ENCODE measurements at places on chromosomes 7 and 10.

DNA sequence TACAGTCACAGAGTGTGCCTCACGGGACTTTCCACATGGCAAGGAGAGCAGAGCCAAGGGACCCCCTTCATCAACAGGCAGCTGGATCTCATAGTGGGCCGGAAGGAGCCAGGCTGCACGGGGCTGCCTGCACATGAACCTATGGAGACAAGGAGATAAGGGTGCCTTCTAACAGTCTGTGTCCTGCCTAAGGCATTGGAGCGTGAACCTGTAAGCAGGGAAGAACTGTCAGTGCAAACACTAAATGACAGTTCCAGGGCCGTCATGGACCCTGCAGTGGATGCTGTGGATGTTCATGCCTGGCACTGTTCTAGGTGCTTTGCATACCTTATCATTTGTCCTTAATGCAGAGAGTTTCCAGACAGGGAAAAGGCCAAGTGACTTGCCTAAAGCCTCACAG lies 85.9 kb downstream of the WIPF3 start:
- peak; percentile 54 for DNase-seq

- no peak for DNase-seq
These were observed 243.5 kb upstream of the ZNF32 start for GRCh38 chr10:43892062-43892770.

DNA sequence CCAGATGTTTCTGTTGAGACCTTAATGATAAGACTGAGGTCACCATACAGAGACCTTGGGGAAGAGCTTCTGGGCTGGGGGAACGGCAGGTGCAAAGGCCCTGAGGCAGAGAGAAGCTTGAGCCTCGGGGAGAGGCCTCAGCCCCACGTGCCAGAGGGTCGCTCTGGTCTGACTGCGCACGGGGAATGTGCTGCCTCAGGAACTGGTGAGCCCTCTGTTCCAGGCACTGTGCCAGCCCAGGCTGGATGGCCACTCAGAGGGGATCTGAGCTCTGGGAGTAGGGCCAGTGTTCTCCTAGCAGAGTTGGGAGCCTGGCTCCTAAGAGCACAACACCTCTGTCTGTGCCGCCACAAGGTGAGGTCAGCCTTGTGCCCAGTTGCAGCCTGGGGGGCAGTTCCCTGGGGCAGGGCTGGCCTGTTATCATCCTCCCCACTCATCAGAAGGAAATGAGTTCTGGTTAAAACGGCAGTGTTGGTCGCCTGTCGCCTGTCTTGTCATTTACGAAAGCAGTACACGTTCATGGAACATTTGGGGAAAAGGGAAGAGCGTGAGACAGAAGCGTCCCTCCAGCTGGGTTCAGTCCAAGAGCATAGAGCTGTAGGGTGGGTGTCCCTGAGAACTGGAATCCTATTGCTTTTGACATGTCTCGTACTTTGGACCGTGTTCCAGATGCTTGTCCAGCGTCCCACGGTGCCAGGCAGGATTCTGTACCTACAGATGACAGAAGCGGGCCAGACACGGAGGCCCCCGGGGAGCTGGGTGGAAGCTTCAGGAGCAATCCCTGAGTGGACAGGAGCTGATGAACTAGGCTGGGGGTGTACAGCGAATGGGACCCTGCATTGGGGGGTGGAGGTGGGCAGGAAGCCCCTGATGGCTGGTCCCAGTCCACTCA lies 4.3 kb downstream of the TTYH3 start:
- no peak for DNase-seq

DNA sequence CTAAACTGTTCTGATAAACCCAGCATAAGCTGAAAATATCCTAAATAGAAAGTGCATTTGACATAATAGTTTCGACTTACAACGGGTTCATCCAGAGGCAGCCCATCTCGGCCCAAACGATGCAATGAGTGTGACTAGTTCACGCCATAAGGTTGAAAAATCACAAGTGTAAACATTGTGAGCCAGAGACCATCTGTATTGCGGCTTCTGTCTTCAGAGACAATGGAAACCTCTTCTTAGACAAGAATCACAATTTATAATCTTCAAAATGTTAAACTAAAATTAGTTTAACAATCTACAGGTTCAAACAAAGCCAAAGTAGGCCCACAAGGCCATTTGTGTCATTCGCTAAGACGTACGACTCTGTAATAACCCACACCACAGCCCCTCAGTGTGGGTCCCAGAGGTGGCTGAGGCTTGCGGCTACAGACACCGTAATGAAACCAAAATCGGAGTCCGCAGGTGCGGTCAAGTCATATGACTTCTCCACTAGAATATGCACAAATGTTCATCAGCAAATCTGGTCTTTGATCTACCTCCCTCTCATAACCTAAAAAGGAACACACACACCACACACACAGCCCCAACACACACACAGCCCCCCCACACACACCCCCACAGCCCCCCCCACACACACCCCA lies 81.8 kb downstream of the DIP2C start:
- DNase-seq = no peak

DNA sequence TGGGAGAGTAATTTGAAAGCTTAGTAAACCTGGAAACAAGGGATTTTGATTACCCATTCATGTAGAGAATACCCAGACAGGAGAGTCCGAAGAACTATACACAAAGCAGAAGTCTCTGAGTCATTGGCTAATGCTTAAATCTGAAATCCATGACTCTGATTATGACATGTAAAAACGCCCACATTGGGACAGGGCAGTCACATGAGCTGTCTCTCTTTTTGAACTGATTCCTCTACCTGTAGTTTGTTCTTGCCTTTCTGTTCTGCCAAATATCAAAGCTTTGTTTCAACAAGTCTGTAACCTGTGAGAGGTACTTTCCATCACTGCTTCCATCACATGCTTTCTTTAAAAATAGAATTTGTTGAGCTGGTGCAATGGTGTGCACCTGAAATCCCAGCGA lies 4.3 kb upstream of the GPNMB start:
- DNase-seq = no peak

DNA sequence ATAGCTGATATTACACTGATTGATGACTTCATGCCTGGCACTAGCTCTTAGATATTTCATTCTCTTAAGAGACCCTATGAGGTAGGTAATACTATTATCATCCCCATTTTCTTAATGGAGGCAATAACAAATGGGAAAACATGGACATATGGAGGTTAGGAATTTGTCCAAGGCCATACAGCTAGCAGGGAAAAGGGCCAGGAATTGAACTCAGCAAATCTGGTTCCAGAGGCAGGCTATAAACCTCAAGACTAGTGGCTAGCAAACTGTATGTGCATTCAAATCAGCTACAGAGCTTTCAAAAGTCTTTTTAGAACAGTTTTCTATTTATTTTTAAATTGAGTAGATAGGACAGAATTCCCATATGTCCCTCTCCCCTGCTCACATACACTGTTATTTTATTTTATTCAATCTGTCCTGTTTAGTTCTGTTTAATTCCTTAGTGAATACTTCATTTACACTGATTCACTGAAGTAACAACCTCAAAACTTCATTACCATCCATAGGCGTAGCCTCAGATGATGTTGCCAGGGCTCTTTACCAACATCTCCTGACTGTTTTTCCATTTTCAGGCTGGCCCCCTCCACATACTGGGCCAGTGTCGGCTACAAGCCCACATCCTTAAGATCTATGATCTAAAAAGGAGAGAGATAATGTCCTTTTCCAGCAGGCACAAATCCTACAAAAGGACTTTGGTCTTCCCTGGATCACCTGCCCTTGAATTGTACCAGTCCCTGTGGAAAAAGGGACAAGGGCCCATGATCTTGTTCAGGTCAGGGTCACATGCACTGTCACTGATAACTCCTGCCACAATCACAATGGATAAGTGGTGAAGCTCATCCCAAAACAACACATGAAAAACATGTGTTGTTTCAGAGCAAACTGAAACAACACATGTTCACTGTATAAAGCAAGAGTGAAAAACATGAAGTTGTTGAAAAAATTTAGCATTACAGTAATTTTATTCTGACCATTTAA lies 15.9 kb downstream of the FAM24B start:
- no peak for DNase-seq

GRCh38 chr10:21336476-21337170 lies 188.9 kb downstream of the SKIDA1 start:
- DNase-seq = peak; percentile 86

DNA sequence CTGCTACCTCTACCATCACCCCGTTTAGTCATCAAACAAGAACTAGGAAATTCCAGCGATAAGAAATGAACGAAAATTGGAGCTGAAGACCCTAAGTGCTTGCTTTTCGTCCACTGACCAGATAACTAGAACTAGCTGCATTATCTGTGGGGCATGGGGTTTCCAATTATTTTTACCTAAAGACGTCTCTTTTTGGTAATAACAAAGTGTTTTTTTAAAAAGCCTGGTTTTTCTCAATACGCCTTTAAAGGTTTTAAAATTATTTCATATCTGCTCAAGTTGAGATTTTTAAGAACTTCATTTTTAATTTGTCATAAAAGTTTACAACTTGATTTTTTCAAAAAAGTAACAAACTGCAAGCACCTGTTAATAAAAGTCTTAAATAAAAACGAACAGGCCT lies 104.2 kb downstream of the GALNT11 start:
- no peak for DNase-seq

GRCh38 chr10:18134509-18134908 lies 5.7 kb upstream of the CACNB2 start:
- DNase-seq = no peak

DNA sequence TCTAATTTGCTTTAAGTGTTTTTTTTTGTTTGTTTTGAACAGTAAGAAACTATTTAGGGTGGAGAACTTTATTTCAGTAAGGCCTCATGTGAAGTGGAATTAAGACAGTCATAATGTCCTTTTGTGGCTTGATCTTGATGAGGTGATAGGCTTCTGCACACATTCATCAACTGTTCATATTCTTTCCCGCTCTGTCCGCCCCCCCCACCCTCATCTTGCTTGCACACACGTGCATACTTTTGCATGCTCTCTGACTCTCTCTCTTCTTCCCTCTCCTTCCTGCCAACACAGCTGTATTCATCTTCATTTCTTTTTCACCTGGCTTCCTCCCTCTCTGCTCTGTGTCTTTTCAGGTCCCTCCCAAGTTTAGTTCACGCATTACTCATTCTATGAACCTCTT lies 429.6 kb downstream of the AUTS2 start:
- DNase-seq = no peak

GRCh38 chr10:22365644-22366434 lies 20.5 kb downstream of the SPAG6 start:
- no peak for DNase-seq

- DNase-seq = no peak
These were observed 66.9 kb upstream of the FHIP2A start for GRCh38 chr10:114754445-114755320.

GRCh38 chr7:112206991-112207592 lies 597 bp downstream of the ZNF277 start:
- no peak for DNase-seq

DNA sequence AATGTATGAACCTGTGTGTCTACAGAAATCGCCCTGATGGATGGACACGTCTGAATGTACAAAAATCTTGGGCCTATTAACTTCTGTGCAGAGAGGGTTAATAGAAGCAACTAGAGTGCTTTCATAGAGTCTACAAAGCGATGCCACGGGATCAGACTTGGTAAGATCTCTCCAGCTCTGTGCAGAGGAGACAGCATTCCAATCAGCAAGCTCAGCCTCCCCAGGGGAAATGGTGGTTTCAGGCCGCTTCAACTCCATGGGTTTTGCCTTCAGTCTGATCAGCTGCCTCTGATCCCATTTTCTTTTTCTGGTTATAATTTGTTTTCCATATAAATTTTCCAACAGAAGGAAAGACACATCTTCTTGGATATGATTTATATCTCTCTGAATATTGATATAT lies 35.1 kb upstream of the COBL start:
- DNase-seq = peak; percentile 49

DNA sequence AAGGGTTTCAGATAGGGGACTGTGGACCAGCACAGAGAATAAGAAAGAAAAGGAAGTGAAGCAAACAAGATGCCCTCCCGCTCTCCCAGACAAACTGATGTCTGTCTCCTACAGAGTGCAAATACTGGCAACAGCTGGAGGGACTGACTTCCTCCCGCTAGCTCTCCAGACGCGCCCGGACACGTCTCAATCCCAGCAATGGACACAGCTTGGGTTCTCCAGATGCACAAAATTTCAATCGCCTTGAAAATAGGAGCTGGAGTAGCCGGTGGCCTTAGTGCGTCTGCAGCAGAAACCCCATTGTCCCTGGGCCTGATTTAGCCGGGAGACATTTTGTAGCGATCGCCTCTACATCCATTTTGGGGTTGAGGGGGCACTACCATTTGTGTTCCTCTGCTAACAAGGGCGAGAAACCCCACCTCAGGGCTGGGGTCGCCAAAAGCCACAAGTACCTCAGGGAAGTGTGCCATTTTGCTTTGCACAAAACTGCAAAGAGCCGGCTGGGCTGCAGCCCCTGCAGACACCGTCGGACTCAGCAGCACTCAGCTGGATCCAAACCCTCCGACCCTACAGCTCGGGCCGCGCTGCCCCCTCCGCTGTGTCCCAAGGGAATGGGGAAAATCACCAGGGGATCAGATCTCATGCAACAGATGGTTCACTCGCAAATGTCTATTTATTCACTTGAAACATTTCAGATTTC lies 5.9 kb downstream of the CPA2 start:
- DNase-seq = no peak

DNA sequence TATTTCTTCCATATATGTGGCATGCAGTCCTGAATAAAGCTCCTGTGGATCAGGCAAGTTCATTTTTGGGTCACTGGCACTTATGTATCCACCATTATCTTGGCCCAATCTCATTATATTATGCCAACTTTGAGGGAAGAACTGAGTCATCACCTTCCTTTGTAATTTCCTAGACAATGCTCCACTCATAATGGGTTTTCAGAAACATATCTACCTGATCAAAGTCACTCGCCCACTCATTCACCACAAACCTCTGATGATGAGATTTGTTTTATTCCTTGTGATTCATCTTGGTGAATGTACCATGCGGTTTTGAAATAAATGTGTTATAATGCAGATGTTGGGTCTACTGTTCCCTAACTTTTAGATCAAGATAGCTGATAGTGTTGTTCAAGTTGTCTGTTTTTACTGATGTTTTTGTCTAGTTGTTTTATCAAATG lies 525.8 kb downstream of the KIF20B start:
- no peak for DNase-seq

GRCh38 chr7:1106793-1107421 lies 19.0 kb downstream of the GPER1 start:
- no peak for DNase-seq

- no peak for DNase-seq
These were observed 161.5 kb upstream of the ZNF804B start for GRCh38 chr7:88597941-88598425.

DNA sequence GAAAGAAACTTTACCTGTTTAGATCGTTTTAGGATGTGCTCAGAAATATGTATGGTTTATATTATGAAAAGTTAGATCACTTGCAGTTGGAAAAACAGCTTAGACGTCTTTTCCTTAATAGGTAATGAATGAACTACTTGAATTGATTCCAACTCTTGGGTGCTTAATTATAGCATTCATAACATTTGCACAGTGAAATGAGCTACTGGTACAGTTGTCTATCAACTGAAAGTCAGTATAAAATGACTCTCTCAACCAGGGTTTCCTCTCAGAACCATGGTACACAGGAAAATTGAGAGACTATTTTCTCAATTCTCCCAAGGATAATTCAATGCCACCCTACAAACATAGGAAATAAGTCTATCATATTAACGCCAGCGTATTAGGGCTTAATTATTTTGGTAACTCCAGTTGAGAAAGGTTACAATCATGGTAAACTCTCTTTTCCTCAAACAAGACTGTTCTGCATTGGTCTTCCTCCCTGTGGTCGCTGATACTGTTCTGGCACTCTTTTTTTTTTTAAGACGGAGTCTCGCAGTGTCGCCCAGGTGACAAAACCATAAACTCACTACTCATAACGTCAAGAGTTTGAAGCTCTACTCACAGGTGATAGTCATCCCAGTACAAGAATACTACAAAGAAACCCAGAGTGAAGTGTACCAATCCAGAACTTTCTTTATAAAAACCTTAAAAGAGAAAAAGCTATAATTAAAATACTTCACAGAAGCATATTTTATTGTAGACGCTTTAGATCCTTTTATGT lies 2.0 kb downstream of the ANLN start:
- DNase-seq = no peak

All from osteocyte (in vitro differentiated cells).